Colonic mucosa (tissue), 4 donors: ENCODE measurements at places on chromosomes 11 and 22. TPM values are rescaled to one million over a fixed set of nuclear protein-coding genes. Genes with fewer than 3 reads are reported as not detected.

DNA sequence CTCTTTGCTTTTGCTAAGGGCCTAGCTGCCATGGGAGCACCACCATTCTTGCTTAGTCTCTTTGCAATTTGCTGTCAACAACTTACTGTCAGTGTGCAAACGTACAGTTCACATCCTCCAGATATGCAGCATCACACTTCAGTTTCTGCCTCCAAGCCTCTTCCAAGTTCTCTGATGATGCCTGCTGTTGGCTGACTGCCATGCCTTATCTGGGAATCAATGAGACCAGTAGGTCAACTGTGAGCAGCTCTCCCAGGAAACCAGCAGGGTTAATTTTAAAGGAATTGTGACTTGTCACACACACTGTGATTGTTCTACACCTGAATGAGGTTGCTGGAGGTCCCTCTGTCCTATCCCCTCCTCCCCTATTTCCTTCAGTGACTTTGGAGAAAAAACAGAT lies 56.0 kb downstream of the COPB1 start:
- DNase-seq: peak; percentile 46

- peak; percentile 85 for DNase-seq
These were observed 100.3 kb upstream of the AKIP1 start for GRCh38 chr11:8810540-8811301.

GRCh38 chr11:12981676-12982522 lies 27.2 kb upstream of the RASSF10 start:
- no peak for DNase-seq

DNA sequence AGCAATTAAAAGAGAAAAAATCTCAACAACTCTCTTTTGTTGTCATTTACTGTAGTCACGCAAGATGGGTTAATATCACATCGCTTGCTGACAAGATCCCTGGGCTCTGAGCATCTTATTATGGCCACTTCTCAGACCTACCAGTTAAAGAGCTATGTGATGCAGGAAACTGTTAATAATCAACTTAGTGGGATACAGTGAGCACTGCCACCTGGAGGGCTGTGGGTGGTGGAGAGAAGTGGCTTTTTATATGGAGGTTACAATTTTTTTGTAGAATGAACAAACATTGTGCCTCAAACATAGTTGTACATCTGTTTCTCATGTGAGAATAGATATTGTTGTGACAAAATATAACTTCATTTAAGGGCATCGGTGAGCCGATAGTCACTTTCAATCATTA lies 181.0 kb downstream of the TENM4 start:
- no peak for DNase-seq

GRCh38 chr22:50267591-50268390 lies 2.4 kb downstream of the MAPK11 start:
- peak; percentile 73 for DNase-seq

- DNase-seq: no peak
These were observed 29.0 kb downstream of the LAYN start for GRCh38 chr11:111569476-111569875.

GRCh38 chr11:1026641-1027482 lies 9.7 kb downstream of the MUC6 start:
- DNase-seq: no peak

DNA sequence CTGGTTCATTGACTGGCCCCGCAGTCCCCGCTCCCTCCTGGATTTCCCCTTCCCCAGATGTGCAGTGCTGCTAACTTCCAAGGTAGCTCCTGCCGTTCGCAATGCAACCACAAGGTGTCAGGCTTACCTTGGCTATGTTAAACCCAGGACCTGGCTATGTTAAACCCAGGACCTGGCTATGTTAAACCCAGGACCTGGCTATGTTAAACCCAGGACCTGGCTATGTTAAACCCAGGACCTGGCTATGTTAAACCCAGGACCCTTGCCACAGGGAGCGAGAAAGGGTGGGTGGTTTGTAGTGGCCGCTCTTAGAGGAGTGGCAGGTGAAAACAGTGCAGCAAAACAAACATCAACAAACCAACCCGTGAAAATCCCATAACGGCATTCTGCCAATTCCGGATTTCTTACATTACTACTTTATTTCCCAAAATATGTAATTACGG lies 2.9 kb upstream of the ADAMTS8 start:
- peak; percentile 80 for DNase-seq

- no peak for DNase-seq
These were observed 161.1 kb upstream of the CCDC179 start for GRCh38 chr11:23021287-23021863.

DNA sequence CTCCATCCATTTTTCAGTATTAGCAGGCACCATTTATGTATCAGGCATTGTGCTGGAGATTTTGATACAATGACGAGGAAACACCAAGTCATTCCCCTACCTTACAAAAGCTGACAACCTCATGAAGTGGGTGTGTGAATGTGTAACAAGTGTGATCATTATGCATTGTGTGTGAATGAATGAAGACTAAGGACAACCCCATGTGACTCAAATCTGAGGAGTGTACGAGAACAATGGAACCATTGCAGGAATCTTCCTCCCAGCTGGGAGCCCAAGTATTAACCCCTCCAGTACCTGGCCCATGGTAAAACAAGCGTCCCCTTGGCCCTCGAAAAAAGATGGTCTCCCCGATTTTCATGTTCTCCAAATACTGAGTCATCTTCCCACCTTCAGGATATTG lies 4.4 kb downstream of the CYB5R2 start:
- DNase-seq: no peak

DNA sequence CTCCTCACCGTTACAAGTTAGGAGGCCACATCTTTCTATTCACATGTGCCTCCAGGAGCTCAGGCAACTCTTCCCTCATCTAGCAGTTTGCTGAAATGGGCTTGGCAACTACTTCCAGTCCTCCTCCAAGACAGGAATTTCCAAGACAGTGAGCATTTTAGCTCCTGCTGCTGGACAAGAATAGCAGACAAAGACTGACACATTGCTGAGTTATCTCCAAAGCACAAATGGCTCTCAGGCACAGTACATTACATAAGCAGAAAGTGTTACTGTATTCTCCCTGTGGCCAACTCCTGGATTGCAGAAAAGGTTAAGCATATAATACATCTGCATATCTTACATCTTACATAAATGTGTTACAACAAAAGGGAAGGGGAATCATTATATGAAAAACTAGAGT lies 83.2 kb upstream of the POU2AF2 start:
- no peak for DNase-seq

DNA sequence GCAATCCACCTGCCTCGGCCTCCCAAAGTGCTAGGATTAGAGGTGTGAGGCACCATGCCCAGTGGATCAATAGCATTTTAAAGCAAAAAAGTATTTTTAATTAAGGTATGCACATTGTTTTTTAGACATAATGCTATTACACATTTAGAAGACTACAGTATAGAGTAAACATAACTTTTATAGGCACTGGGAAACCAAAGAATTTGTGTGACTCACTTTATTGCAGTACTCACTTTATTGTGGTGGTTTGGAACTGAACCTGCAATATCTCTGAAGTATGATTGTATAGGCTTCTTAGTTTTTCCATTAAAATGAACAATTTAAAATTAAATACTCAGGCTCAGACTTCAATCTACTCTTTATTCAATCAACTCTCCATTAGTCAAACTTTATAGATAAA lies 17.5 kb upstream of the CD3E start:
- DNase-seq: no peak

DNA sequence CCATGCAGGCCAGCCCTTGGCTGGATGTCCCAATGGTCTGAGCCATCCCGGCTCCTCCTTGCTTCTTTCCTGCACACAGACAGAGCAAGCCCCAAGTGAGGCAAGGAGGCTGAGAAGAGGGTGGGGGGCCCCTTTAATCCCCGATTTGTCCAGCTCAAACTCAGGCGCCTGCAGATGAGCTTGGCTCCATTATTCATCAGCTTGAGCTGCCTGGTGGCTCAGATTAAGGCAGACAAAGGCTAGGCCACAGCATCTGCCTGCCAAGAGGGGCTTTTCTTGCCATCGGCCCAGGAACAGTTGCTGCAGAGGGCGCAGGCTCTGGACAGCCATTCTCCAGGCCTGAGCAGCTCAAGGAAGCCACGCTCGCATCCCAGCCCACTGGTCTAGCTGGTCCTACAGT lies 35.4 kb downstream of the LMO1 start:
- no peak for DNase-seq

DNA sequence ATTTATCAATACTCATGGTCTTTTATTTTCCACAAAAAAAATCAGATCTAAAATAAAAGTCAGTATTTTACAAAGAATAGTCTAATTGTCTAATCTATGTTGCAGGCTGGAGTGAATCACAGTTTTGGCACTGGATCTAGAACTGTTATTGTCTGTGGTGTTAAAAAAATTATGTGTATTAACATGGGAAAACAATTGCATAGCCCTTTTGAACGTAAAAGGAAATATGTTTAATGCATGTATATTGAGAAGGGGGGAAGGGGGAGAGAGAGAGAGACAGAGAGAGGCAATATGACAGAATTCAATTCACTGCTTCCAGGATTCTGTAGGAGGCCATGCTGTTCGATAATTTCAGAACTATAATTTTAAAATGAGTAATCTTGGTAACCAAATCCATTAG lies 324.9 kb upstream of the CCDC90B start:
- DNase-seq: no peak

DNA sequence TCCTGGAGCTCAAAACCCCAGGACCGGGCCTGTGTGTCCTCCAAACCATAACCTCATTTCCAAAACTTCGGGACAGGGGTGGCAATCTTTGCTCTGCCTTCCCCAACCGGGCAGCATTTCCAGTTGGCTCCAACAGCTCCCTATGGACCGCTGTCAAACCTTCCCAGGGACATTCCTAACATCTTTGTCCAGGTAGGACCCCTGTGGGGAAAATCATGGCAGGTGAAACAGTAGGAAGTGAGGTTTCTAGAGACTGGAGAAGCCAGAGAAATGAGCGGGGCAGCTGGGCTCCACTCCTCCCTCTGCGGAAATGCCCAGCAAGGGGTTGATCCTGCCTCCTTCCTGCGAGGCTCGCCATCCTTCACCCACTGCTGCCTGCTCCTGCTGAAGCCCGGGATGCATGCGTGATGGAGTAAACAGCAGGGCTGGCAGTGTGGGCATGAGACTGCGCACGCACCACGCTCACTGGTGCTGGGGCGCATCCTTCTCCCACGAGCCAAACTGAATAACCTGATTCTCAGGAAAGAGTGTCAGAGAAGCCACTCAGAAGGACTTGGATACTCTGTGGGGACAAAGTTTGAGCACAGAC lies 136.4 kb downstream of the BUD13 start:
- DNase-seq: no peak

DNA sequence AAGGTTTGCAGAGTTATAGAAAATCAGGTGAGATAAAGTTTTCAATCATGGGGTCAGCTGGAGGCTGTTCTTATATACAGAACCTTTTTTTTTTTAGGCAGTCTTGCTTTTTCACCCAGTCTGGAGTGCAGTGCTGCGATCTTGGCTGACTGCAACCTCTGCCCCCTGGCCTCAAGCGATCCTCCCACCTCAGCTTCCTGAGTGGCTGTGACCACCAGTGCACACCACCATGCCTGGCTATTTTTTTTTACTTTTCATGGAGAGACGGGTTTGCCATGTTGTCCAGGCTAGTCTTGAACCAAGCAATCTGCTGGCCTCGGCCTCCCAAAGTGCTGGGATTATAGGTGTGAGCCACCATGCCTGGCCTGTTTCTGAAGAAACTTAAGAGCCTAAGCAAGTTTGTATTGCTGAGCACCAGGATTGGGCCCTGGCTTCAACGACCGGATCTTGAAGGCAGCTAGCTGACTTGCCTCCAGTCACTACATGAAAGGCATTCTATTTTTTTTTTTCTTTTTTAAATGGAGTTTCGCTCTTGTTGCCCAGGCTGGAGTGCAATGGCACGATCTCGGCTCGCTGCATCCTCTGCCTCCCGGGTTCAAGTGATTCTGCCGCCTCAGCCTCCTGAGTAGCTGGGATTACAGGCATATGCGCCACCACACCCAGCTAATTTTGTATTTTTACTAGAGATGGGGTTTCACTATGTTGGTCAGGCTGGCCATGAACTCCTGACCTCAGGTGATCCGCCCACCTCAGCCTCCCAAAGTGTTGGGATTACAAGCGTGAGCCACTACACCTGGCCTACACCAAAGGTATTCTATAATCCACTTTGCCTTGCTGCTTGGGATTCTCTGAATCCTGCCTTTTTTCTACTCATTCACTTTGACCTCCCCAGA lies 7.6 kb downstream of the XBP1 start:
- DNase-seq: no peak

GRCh38 chr11:61575886-61576861 lies 4.7 kb downstream of the SYT7 start:
- DNase-seq: no peak

- DNase-seq: no peak
These were observed 359.2 kb downstream of the BUD13 start for GRCh38 chr11:116413301-116414242.

- peak; percentile 49 for DNase-seq
These were observed 3.9 kb upstream of the NUP50 start for GRCh38 chr22:45159652-45160462.

GRCh38 chr22:24730864-24731263 lies 43.7 kb downstream of the PIWIL3 start:
- no peak for DNase-seq

- no peak for DNase-seq
These were observed 800 bp downstream of the KCTD21 start for GRCh38 chr11:78187366-78188285.

GRCh38 chr22:37904572-37905533 lies 1.2 kb upstream of the MICALL1 start:
- DNase-seq: peak; percentile 33

DNA sequence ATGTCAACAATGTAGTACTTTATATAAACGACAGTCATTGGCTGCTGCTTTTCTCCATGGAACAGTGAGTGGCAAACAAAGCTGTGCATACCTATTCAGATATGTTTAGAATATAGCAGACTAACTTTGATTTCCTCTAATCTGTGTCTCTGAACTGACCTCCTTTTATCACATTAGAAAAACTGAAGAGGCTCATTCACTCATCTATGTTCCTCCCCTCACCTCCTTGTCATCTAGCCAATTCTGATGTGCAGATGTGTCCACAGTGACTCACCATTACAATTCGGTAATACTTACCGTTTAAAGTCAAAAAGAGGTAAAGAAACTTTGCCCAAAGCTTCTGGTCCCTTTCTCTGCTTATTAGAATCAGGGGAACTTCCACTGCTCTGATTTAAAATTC lies 51.5 kb upstream of the RPS13 start:
- DNase-seq: no peak

DNA sequence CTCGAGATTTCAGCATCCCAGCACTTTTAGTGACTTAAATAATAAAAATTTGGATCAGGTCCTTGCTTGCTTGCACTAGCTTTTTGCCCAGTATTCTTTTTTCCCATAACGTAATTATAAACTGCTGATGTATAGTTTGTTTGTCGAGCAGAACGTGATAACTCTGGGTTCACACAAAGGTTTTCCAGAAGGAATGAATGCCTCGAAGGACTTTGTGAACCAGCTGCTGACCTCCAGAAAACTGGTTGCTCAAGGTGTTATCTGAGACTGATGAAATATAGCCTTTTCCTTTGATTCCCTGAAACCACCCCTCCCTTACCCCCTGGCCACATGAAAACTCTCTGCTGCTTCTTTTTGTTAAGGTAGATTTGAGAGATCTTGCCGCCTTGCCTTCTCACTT lies 229.1 kb upstream of the CARD18 start:
- no peak for DNase-seq

GRCh38 chr11:122599434-122599833 lies 56.1 kb upstream of the UBASH3B start:
- no peak for DNase-seq

ADM gene
- 33.0 TPM for total RNA-seq

OR2D2 gene
- total RNA-seq: not detected

SCN3B gene
- total RNA-seq: 1.2 TPM

GPR83 gene
- total RNA-seq: 0.13 TPM

RAG1 gene
- total RNA-seq: 0.47 TPM

ARHGAP1 gene
- 68.3 TPM for total RNA-seq

TMEM45B gene
- total RNA-seq: 303 TPM

CWF19L2 gene
- total RNA-seq: 9.0 TPM
